NCI-H2029 treated with DMSO at 0.1 percent for 48 hours (cell line): ENCODE measurements at places on chromosomes 4 and X.

DNA sequence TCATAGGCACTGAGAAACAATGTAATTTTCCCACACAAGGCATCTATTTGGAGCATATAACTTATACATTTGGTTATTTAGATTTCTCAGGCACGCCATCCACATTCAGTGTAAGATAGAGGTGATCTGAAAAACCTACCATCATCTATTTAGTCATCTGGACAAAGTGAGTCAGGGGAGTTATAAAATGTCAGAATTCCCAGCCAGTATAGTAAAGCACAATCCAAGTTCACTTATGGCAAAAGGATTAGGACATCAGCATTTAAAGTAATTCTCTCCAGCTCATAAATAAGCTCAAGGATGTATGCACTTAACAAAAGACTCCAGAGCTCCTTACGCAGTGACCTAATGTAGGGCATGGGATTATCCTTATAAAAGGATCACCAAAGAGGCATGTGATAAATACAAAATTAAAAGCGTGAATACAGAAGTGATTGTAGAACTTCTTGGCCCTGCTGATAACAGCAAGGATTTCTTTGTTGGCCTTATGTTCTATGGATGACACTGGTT lies 65.3 kb upstream of the DCLK2 start:
- no peak for DNase-seq

DNA sequence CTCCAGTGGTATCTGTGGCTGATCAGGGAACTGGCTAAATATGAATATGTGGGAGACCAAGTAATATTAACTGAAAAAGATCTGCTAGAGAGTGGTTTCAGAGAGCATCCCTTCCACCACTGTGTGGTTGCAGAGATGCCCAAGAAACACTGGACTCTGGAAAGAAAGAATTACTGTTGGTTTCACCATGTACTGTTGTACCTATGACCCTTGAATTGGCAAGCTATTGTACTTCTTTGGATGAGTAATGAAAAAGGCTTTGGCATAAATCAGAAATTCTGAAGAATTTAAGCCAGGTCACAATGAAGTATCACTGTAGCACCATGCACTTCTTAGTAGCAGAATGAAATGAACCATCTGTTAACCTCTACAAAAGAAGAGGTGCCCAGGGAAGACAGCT lies 134.4 kb upstream of the INTU start:
- DNase-seq, result no peak

DNA sequence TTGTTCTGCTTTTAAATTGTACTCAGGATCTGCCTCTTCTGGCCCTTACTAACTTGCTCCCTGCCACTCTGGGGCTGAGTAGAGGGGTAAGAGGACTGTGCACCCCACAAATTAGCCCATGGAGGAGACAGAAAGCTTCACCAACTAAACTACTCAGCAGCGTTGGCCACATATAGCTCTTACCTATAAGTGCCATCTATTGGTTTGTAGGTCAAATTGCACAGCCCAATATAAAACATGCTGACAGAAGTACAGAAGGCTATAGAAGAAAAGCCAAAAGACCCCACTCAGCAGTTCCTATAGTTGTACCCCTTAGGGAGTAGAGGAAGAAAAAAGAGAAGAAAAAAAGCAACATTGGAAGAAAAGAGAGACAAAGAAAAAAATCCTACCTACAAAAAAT lies 341.2 kb upstream of the FMR1 start:
- no peak for DNase-seq

GRCh38 chr4:170420255-170420693 lies 330.5 kb upstream of the AADAT start:
- no peak for DNase-seq

DNA sequence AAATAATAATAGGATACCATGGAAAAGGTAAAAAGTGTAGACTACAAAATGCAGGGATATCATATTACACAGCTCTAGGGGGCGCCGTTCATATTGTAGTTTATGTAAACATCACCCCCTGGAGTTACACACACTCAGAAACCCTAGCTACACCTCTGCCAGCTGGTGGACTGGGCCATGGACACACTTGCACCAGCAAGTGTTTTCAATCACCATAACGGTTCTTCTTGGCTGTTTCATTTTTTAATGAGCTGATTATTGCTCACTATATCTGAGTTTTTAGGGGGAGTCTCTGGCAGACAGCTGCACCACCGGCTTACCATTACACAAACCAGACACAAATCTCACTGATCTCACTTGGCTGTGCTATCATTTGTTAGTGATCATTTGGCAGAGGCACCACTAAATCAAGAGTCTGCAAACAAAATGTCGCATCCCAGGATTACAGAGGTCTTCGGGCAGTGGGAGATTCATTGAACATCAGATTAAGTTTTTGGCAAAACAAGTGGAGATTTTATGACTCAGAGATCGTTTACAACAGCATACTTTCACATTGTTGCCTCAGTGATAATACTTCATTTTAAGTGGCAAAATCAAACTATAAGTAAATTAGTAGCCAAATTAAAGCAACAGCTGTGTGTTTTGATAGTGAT lies 185.7 kb downstream of the UNC5C start:
- peak; percentile 2 for DNase-seq

DNA sequence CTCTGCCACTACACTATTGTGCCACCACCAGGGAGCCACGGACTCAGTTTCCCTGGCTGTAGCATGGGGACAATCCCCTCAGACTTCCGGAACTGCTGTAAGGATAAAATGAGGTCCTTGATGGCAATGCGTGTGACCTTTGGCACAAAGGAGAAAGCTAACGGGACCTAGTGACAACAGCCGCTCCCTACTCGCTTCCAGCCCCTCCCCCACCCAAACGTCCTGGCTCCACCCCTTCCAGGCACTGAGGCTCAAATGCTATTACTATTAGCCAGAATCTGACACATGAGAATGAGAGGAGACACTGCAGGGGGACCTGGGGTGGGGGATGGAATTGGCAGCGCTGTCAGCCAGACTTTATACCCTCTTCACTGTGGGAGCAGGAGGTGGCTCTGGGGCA lies 5.4 kb upstream of the DUSP9 start:
- no peak for DNase-seq
